ENCODE measurements at places on chromosomes 13 and 19.

GRCh38 chr19:11105014-11105636 lies 15.9 kb downstream of the LDLR start:
- no peak for DNase-seq

- DNase-seq = no peak
These were observed 114.9 kb downstream of the RFC3 start for GRCh38 chr13:33932769-33933406.

DNA sequence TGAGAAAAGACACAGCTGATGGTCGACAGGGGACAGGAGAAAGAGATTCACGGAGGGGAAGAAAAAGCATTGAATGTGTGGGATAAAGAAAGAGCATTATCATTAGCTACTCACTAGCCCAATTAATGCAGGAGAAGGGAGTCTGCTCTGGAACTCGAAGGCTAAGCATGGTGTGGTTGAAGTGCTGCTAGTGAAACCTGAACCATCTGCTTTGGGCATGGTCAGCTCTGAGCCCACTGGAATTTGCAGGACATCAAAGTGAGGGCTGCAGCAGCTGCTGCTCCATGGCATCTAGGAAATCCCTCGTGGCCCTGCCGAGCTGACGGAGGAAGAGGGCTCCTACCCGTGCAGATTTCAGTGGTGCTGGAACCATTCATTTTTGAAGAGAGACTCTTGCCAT lies 320.3 kb downstream of the ATP8A2 start:
- DNase-seq = no peak

DNA sequence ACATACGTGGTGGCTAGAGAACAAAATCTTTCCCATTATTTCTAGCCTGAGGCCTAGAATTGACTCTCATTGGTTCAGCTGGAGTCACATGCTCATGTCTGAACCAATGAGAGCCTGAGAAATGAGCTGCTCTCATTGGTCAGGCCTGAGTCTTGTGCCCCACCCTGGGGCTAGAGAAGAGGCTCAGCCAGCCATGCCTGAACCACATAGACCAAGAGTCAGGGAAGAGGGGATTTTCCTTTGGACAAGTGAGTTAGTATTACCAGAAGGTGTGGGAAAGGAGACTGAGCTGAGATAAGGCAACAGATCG lies 6.9 kb downstream of the FXYD5 start:
- DNase-seq = no peak

- peak; percentile 66 for DNase-seq
These were observed 66.8 kb upstream of the RAP2A start for GRCh38 chr13:97367016-97367822.

- no peak for DNase-seq
These were observed 14.9 kb downstream of the ZIC5 start for GRCh38 chr13:99956473-99957349.

- no peak for DNase-seq
These were observed 54.1 kb downstream of the ABCC4 start for GRCh38 chr13:95247171-95247570.

DNA sequence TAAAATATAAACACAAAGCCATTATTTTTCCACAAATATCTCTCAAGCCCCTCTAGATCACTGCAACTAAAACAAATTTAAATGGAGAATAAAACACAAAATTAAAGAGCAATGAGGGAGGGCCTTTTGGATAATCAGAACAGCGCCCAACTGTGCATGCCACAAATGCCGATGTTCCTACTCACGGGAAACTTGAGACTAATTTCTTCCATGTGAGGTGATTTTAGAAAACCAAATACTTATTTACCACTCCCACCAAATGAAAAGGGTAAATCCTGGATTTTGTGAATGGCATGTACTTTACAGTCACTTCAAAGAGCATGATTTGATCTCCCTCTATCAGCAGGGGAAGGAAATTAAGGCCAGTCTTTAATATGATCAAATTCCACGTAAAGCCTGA lies 74.8 kb downstream of the SLC7A1 start:
- DNase-seq = peak; percentile 62

- no peak for DNase-seq
These were observed 4.0 kb downstream of the BRD4 start for GRCh38 chr19:15328312-15328711.

DNA sequence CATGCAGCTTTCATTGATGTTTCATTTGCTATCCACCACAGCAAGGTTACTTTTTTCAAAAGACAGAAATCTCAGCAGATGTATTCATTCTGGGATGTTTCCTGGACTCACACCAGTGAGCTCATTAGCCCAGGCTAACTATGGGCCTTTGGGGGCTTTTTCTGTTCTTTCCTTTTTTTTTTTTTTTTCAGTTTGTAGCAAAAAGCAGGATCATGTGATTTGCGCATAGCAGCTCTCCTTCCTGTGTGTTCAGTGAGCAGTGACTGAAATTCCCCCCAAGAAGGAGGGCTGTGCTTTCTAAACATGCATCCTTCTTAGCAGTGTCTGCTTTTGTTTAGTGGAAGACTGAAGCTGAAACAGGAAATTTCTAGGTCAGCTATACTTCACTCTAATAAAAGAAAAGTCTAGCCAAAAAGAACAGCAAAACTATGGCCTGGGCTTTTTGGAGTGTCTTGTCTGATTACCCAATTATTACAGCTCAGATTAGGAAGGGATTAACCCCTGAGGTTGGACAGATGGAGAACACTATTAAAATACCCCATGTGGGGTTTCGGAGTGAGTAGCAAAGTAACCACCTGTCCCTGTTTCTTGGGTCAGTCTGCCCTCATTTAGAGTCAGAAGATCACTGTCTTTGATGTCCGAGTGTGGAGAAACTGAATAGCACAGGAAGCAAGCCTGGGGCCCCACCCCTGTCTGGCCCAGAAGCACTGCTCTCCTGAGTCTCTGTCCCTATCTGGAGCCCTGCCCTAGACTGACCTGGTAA lies 8.9 kb upstream of the AMER2 start:
- no peak for DNase-seq

DNA sequence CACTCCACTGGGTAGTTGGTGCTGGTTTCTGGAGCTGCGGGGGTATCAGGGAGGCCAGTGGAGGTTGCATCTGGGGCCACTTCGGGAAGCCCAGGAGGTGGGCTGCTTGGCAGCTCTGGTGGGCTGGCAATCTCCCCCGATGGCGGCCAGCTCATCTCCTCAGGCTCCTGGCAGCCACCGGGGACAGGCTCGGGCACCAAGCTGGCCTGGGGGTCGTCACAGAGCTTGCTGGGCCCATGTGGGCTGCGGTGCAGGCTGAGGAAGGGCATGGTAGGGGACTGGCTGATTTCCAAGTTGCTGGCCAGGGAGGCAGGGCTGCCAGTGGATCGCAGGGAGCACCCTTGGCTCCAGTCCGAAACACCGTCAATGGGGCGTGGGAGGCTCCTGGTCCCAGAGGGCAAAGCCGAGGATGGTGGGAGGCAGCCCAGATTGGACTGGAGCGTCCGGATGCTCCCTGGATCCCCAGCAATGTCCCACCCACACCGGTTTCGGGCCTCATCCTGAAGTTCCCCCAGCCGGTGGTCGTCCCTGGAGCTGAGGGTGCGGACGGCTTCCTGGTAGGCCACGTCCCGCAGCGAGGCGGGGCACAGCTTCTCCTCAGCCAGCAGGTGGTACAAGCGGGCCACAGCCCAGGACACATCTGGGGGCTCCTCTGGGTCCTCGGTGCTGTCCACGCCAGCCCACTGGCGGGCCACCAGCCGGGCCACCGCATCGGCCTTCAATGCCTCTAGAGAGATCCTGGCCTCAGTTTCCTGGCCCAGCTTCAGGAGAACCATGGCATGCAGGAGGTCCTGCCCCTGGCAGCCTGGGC lies 13.8 kb downstream of the TICAM1 start:
- DNase-seq = no peak

- no peak for DNase-seq
These were observed 62.6 kb downstream of the IER2 start for GRCh38 chr19:13212759-13213330.

DNA sequence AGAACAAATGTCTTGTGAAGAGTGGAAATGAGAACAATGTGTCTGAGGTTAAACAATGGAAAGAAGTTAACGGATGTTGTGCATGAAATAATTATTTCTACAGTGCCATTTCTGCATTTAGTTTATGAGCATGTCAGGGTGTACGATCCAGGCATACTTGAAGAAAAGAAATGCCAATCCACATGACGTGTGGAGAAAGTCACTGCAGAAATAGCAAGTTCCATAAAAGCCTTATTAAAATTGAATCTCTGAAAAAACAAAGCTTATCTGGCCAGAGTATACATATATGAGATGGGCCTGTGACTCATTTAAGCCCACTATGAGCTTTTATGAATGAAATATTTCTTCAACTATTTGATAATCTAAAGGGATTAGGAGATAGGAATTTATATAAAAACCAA lies 426.1 kb downstream of the EFNB2 start:
- peak; percentile 98 for DNase-seq

DNA sequence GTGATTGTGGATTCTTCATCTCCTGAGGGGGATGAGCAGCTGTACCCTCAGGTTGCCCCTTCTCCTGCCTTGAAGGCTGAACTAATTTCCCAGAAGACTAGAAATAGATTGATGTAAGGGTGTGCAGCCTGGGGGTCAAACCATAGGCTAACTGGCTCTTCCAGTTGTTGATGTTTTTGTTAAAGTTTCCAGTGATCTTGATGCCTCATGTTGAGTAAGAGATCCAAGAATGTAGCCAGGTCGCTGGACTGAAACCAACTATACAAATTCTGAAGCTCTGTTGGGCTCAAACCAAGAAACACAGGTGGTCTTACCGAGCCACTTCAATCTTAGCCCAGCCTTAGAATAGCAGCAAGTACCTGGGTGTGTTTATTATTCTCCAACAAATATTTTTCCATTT lies 391.8 kb downstream of the KLF5 start:
- DNase-seq = no peak

DNA sequence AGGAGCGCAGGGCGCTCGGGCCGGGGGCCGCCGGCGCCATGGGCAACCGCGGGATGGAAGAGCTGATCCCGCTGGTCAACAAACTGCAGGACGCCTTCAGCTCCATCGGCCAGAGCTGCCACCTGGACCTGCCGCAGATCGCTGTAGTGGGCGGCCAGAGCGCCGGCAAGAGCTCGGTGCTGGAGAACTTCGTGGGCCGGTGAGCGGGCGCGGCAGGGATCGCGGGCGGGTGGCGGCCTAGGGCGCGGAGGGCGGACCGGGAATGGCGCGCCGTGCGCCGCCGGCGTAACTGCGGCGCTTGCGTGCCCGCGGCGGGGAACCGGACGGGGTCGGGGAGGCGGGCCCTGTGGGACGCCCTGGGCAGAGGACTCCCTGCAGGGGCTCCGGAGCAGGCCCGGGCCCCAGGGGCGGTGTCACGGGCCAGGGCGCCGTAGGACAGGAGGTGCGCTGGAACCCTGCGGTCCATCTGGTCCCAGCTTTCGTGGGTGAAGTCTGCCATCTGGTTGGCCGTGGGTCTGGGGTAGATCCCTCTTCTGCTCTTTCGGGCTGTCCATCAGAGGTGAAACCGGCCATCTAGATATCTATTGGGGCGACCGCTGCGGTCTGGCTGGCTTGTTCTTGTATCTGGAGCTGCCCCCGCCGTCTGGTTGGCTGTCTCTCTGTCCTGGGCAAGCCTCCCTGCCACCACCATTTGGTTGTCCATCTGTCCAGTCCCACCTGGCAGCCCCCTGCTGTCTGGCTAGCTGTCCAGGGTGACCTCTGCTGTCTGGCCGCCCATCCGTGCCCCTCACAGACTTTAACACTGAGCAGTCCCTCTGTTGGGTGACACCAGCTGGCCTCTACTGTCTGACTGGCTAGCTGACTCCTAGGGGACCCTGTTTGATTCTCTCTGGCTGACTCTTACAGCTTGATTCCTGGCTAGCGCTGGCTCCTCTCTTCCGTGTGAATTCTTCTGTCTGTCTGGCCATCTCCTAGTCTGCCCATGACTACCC lies 622 bp downstream of the DNM2 start:
- no peak for DNase-seq

- no peak for DNase-seq
These were observed 32.5 kb downstream of the MCF2L start for GRCh38 chr13:113001241-113002140.

DNA sequence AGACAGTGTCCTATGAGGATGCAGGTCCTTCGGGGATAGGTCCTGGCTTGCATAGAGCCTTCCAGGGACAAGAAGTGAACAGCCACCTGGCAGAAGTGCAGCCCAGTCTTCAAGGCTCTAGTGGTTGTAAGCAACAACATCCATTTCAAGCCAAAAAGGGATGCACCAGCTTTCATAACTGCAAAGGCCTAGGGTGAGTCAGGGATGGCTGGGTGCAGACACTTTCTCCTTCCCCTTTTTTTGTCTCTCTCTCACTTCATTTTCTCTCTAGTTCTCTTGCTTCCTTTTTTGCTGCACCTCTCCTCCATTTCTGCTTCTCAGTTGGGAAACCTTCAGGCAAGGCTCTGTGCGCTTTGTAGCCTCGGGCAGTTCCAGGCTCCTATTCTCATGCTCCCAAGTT lies 196.2 kb upstream of the ZNF536 start:
- DNase-seq = no peak

GRCh38 chr13:39119422-39119821 lies 81.2 kb downstream of the NHLRC3 start:
- DNase-seq = no peak

DNA sequence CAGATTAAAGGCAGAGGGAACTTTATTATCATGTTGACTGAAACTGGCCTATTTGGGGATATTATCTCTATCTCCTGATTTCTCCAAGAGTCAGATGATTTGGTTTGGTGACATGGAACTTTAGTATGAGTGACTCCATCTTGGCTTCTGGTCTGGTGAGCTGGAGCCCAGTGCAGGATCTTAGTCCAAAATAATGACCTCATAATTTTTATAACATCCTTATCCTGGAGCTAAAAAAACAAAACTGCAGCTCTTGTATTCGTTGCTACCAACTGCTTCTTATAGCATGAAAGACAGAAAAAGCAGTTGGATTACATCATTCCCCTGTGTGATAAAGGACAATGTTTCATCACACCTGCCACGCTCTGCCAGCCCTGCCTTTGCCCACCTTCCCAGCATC lies 39.3 kb upstream of the RNF17 start:
- DNase-seq = no peak

- DNase-seq = no peak
These were observed at the start of gene CYP4F11 for GRCh38 chr19:15934332-15935078. Gene CYP4F11, minus strand, starts transcription at chr19:15934529. Its CDS starts 121 bp downstream, at chr19:15934408.

DNA sequence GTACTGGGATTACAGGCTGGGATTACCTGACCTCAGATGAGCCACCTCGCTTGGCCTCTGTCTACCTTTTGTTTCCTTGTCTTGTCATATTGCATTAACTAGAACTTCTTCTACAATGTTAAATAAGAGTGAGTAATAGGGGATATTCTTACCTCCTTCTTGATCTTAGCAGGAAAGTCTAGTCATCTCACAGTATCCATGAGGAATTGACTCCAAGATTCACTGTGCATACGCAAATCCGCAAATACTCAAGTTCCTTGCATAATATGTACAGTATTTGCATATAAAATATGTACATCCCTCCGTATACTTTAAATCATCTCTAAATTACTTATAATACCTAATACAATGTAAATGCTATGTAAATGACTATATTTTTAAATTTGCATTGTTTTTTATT lies 78.3 kb downstream of the POLR1D start:
- no peak for DNase-seq

GRCh38 chr19:29947871-29948270 lies 5.8 kb downstream of the URI1 start:
- DNase-seq = no peak
